ENCODE measurements at places on chromosomes 7 and 10. TPM values are rescaled to one million over a fixed set of nuclear protein-coding genes. Genes with fewer than 3 reads are reported as not detected.

- 0 out of 2 replicates have a peak, but pooled peaks cover 2% of the 10 kb centered on the region for H3K4me1 ChIP-seq
- H3K36me3 ChIP-seq: peaks cover 3% of the 10 kb centered on the region
- no peak overlapping the region for H3K4me3 ChIP-seq
- H3K27me3 ChIP-seq: no peaks in the 10 kb centered on the region
- DNase-seq: no peak
These were observed 60.9 kb downstream of the C10orf67 start for GRCh38 chr10:23283680-23284079.

DNA sequence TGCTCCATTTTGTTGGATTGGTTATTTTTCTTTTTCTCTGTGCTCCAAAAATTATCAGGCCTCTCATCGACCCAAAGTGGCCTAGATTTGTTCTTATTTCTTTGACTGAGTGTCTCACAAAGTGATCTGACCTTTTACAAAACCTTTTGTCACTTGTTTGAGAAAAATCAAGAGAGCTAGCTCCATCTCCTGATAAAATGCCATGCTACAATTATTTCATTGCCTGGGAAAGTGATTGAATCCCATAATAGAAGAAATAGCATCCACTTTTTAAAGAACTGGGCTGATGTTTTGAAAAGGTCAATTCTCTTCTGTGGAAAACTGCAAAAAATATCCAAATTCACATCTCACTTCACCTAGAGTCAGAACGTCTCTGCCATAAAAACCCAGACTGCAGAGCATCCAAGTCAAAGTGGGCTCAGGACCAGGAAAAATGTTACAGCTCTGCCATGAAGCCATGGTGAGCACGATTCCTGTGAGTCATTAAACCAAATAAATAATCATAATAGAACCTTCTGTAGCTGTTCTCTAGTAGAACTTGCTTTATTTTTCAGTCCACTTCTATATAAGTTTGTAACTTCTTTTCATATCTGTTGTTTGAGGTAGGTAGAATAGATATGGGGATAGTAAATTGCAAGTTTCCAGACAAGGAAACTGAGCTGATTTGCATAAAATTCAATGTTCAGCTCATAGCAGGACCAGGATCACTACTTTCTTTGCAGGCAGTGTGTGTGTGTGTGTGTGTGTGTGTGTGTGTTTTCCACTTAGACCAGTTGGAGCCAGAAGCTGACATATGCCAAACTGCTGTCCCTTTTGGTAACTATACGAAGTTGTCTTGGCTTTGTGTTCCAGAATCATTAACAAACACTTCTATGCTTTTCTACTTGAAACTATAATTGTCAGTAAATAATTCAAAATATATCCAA lies 632.5 kb upstream of the ANKRD30A start:
- no peak for DNase-seq
- H3K36me3 ChIP-seq: no peaks in the 10 kb centered on the region
- H3K4me1 ChIP-seq: no peaks in the 10 kb centered on the region
- no peaks in the 10 kb centered on the region for H3K27me3 ChIP-seq
- no peak overlapping the region for H3K4me3 ChIP-seq
- H3K27ac ChIP-seq: no peak overlapping the region

GRCh38 chr10:126674741-126675515 lies 4.4 kb upstream of the C10orf90 start:
- H3K36me3 ChIP-seq: peaks cover 9% of the 10 kb centered on the region
- DNase-seq: no peak
- no peak overlapping the region for H3K27ac ChIP-seq
- H3K4me1 ChIP-seq: peaks cover 2% of the 10 kb centered on the region

DNA sequence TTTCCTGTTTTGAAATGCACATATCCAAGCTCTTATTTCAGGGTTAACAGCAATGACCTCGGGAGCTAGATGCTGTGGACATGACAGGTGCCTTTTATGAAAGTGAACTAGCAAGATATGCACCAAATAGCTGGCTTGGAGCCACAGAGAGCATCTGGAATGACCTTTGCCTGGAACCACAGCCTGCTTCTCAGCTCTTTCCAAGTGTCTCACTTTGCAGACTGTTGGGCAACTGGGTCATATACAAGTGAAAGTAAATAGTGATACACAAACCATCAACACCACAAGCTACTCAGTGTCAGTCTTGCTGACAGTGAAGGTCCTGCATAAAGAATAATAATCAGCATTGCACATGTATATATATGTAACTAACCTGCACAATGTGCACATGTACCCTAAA lies 183.5 kb downstream of the RNF133 start:
- H3K4me3 ChIP-seq: no peak overlapping the region
- no peaks in the 10 kb centered on the region for H3K36me3 ChIP-seq
- no peaks in the 10 kb centered on the region for H3K27me3 ChIP-seq
- H3K27ac ChIP-seq: no peak overlapping the region

DNA sequence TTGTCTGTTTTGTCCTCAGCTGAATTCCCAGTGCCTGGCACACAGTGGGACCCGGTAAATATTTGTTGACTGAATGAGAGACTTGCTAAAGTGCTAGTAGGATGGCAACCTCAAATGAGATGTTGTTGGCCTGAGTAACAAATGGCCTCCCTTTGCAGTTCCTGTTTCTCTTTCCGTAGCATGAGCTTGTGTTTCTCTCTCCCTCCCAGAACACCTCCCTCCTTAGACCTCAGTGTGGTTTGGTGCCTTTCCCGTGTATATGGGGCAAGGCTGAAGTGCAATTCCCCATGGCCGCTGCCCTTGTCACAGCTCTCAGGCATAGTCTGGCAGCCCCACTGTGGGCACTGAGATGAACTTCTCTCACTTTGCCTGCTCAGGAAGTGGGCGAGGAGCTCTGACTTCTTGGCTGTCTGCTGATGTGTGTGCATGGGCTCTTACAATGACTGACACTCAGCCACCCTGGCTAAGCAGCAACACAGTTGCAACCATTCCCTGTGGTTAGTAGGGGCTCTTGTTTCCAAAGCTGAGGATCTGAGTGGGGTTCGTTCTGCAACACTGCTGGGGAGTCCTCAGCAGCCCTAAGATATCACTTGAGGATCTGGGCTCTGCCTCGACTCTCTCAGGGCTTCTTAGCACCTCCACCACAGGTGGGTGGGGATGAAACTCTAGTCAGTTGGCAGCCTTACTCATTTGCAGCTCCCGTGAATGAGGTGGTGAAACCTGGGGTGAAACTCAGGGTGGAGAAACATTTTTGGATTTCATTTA lies 136.1 kb downstream of the ICA1 start:
- H3K27ac ChIP-seq: no peak overlapping the region
- no peaks in the 10 kb centered on the region for H3K36me3 ChIP-seq
- H3K4me3 ChIP-seq: no peak overlapping the region
- H3K27me3 ChIP-seq: no peaks in the 10 kb centered on the region
- no peaks in the 10 kb centered on the region for H3K4me1 ChIP-seq

The C1GALT1 gene
- 81.5 TPM for total RNA-seq

The GHITM gene
- 95.6 TPM for total RNA-seq

The CLCN1 gene
- total RNA-seq: 0.13 TPM

The GRID1 gene
- total RNA-seq: 0.35 TPM

The SPDYE2B gene
- not detected for total RNA-seq

Data from H9 (cell line).